Cardiac muscle cell (in vitro differentiated cells and primary cell): ENCODE measurements at places on chromosomes 13 and 19. TPM values are rescaled to one million over a fixed set of nuclear protein-coding genes. Genes with fewer than 3 reads are reported as not detected.

- no peaks in the 10 kb centered on the region for H3K27me3 ChIP-seq
- H3K4me3 ChIP-seq, result no peak overlapping the region
- no peaks in the 10 kb centered on the region for H3K36me3 ChIP-seq
- no peaks in the 10 kb centered on the region for H3K4me1 ChIP-seq
- peak; percentile 34 for DNase-seq
Observed at GRCh38 chr13:102317593-102317992, 84.3 kb downstream of the FGF14 start.

DNA sequence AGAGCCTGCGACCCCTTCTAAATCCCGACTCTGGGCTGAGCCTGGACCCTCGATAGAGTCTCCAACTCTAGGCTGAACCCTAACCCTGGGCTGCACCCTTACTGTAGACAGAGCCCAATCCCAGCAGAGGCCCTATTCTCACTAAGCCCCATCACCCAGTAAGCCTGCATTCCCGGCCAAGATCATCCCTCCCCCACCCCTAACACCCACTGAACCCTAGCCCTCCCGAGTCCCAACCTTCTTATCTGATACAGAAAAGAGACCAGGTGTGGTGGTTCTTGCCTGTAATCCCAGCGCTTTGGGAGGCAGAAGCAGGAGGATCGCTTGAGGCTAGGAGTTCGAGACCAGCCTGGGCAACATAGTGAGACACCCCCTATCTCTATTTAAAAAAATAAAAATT, 2.6 kb upstream of the TNFAIP8L1 start:
- H3K36me3 ChIP-seq, result no peaks in the 10 kb centered on the region
- no peak overlapping the region for H3K4me3 ChIP-seq
- no peak overlapping the region for H3K27ac ChIP-seq
- no peak for DNase-seq

DNA sequence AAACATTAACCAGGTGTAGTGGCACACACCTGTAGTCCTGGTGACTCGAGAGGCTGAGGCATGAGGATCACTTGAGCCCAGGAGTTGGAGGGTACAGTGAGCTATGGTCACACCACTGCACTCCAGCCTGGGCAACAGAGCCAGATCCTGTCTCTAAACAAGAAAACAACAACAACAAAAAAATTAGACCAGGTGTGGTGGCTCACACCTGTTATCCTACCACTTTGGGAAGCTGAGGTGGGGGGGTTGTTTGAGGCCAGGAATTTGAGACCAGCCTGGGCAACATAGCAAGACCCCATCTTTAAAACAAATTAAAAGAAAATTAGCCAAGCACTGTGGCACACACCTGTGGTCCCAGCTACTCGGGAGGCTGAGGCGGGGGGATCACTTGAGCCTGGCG, 20.8 kb upstream of the PTPRS start:
- H3K27ac ChIP-seq, result no peak overlapping the region
- no peak for DNase-seq
- H3K4me3 ChIP-seq, result no peak overlapping the region
- H3K4me1 ChIP-seq, result no peaks in the 10 kb centered on the region

- DNase-seq, result no peak
- H3K4me3 ChIP-seq, result no peak overlapping the region
- H3K27ac ChIP-seq, result no peak overlapping the region
- H3K36me3 ChIP-seq, result no peaks in the 10 kb centered on the region
Observed at GRCh38 chr19:43380771-43381386, 27.4 kb downstream of the CD177 start.

DNA sequence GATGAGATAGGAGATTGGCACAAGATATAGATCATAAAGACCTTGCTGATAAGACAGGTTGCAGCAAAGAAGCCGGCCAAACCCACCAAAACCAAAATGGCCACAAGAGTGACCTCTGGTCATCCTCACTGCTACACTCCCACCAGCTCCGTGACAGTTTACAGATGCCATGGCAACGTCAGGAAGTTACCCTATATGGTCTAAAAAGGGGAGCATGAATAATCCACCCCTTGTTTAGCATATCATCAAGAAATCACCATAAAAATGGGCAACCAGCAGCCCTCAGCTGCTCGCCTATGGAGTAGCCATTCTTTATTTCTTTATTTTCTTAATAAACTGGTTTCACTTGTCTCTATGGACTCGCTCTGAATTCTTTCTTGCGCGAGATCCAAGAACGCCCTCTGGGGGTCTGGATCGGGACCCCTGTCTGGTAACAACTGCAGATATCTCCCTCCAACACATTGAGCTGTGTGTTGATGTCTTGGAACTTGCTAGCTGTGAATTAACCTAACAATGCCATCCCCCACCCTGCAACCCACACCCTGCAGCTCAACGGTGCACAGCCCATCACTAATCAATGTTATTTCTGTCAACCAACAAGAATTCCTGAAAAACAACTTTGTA, 27.1 kb upstream of the GRTP1 start:
- H3K4me1 ChIP-seq, result peaks cover 5% of the 10 kb centered on the region
- H3K4me3 ChIP-seq, result no peak overlapping the region

Gene ATP8B3
- polyA plus RNA-seq, result 3.0 and 9.2 TPM in 2 replicates

Gene RNASEH2A
- 40.4 and 57.3 TPM in 2 replicates for polyA plus RNA-seq

Gene CGB2
- polyA plus RNA-seq, result 1.5 TPM in 1 of 2 replicates, not detected in the other

Gene TPM4
- polyA plus RNA-seq, result 118 and 120 TPM in 2 replicates
